ENCODE measurements at places on chromosomes 12 and 14.

DNA sequence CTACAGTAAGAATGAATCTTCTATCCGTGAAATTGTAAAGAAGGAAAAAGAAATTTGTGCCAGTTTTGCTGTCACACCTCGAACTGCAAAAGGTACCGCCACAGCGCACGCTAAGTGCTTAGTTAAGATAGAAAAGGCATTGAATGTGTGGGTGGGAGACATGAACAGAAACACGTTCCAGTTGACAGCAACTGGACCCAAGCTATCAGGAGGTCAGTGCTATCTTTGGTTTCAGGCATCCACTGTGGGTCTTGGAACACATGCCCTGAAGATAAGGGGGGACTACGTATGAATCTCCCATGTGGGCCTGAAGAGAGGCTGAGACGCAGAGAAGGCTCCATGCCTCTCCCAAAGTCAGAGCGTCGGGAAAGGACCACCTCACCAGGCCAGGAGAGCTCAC is 9.8 kb downstream of the IFFO1 start:
- DNase-seq: no peak

- DNase-seq: no peak
Measured at GRCh38 chr14:72839753-72840607, 53.9 kb downstream of the DPF3 start.

DNA sequence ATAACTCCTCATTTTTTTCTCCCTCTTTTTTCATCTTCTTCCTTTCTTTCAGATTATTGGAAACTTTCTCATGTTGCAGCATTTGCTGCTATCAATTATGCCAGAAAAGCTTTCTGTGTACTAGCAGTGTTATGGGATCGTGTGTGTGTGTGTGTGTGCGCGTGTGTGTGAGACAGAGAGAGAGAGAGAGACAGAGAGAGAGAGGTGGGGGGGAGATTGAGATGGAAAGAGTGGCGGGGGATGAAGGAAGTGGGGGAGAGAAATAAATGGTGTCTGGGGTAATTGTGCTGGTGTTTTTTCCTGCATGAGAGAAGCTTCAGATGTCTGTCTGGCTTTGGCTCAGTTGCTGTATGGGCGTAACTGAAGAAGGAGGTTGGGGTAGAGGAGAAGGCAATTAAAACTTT is 268.9 kb downstream of the RAD51B start:
- DNase-seq: no peak

DNA sequence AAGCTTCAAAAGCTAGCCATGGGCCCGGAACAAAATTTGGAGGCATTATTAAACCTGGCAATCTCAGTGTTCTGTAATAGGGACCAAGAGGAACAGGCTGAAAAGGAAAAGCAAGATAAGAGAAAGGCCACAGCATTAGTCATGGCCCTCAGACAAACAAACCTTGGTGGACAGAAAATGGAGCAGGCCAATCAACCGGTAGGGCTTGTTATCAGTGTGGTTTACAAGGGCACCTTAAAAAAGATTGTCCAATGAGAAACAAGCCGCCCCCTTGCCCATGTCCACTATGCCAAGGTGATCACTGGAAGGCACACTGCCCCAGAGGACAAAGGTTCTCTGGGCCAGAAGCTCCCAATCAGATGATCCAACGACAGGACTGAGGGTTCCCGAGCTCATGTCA is 653.9 kb upstream of the TMEM132C start:
- no peak for DNase-seq

- DNase-seq: no peak
Measured at GRCh38 chr14:76918782-76919394, 92.7 kb downstream of the LRRC74A start.

- DNase-seq: no peak
Measured at GRCh38 chr12:94740601-94741362, 90.4 kb upstream of the TMCC3 start.

DNA sequence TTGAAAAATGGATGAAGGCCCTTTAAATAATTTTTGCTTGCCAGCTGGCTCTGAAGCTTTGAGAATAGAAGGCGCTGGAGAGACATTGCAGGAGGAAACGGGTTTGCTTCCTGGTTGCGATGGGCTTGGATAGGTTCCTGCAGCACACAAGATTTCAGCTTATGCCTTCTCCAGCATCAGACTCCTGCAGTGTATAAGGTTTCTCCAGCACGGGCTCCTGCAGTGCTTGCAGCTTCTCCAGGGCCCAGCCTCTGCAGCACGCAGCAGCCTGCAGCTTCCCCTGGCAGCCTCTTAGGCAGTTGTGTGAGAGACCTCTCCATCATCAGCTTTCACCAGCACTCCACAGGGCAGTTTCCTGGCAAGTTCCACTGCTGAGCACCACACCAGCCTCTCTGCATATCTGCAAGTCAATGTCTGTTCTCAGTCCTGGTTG is 78.7 kb upstream of the ZDHHC17 start:
- DNase-seq: peak; percentile 41

DNA sequence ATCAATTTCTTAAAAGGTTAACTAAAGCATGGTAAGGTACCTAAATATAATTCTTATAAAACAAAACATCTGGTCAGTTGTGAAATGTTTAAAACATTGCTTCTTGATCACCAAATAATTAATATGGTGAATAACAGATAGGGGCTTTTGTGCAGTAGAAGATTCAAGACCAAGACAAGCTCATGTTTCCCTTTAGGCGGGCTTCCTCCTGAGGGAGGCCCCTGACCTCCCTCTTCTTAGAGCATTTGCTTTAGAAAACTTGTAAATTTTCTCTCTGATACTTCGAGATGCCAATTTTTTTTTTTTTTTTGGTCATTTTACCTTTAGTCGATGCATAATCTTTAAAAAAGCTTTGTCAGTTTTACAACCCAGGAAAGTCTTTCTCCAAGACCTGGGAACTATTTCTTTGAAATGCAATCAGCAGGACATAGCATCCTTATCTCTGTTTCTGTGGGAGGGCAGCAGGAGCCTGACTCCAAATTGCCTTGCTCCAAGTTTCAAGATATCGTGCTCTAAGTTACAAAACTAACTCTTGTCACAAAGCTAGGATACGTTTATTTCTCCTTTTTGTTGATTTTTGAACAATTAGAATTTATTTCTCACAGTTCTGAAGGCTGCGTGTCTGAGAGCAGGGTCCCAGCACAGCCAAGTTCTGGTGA is 66.6 kb upstream of the BICD1 start:
- no peak for DNase-seq
